ENCODE measurements at places on chromosomes 13 and 19.

GRCh38 chr13:53474878-53475277 is 446.3 kb downstream of the OLFM4 start:
- DNase-seq = no peak

DNA sequence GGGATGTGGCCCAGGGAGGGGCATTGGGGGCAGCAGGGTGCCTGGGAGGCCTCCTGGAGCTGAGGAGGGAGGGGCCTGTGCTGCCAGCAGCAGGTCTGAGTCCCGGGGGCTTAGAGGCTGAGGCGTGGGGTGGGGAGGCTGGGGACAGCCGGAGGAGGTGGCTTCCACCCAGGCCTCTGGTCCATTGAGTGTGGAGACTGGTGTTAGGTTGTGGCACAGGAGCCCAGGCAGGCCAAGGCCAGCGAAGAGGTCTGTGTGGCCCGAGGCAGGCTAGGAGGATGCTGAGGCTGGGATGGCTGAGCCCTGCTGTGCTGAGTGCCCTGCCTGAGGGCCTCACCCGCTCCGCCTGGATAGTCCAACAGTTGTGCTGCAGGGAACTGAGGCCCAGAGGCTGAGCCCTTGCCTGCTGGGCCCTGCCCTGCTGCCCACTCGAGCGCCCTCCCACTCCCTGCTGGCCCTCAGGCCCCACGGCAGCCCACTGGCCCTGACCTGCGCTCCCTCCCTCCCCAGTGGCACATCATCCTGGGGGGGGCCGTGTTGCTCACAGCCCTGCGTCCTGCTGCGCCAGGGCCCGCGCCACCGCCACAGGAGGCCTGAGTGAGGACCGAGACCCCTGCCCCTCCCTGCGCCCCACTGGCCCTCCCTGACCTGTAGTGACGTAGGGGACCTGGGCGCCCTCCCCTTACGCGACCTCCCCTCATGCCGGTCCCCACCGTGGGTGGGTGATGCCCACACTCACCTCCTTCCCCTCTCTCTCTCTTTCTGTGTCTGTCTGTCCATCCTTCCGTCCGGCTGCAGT is 4.9 kb upstream of the GARIN5A start:
- no peak for DNase-seq

DNA sequence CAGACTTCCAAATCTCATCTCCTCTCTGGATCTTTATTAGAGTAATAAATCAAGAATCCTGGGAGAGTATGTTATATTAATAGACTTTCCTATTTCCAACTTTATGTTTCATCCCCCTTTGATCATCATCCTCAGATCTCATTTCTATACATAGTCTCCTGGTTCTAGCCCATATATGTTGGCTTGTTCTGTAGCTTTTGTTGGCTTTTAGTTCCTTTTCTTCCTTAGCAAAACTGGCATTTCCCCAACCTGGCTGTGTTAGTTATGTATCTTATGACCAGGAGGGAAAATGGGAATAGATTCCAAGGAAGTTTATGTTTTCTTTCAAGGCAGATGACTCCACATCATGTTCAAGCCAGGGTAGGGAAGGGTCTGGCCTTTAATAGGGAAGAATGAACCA is 2464.5 kb downstream of the PCDH9 start:
- no peak for DNase-seq

DNA sequence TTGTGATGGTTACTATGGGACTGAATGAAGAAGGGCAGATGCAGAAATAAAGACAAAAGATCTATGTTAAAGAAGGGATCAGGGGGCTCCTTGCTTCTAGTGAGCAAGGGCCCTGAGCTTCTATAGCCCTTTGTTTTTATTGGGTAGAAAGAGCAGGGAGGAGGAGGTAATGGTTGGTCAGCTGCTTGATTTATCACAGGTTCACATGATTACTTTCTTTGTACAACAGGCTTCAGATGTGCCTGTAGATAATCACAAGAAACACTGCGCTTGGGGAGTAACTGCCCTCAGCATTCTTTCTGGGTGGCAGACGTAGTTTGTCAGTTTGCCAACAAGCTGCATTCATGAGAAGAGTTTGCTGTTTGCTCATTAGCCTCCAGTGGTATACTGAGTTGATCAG is 4.8 kb upstream of the ZNF439 start:
- no peak for DNase-seq

DNA sequence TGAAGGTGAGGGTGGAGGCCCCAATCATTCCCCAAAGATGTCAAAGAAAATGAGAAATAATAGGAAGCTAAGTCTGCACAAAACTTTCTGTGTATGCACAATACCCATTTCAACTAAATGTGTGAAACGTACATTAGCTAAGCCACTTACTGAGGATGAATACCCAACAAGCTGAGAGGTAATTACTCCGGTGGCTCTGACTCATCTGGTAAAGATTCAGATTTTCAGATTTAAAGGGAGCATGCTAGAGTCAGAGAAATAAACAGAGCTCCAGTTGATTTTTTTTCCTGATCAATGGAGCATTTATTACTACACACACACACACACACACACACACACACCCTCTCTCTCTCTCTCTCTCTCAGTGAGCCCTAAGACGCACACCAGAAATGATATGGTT is 194.8 kb upstream of the ARGLU1 start:
- no peak for DNase-seq

- DNase-seq = no peak
Observed at GRCh38 chr13:55199134-55199533, 1941.6 kb upstream of the PRR20A start.

- DNase-seq = no peak
Observed at GRCh38 chr13:27406178-27406939, 18.1 kb upstream of the GTF3A start.

DNA sequence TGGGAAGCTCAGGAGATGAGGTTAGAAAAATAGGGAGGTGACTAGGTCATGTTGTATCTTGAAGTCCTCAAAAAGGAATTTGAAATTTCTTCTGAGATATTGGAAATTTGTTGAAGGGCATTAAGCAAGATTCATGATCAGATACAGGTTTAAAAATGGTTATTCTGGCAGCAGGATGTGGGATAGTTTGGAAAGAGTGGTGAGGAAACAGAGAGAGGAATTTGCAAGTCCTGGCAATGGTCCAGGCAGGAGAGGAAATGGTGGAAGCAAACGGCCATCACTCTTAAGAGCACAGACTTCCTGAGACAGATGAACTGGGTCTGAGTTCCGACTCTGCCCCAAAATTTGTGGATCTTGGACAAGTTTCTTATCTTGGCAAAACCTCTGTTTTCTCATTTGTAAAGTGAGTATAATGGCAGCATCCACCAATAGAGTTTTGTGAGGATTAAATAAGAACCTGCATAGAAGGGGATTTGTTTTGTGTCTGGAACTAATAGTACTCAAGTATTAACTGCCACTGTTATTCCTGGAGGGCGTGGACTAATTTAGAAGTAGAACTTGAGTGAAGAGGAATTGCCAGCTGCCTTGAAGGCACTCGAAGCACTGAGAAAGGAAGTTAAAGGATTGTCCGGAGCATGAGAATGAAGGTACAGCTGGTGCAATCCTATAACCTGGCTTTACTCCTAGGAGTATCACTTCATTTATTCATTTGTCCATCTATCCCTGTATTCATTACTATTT is 99.6 kb downstream of the CCNA1 start:
- no peak for DNase-seq

DNA sequence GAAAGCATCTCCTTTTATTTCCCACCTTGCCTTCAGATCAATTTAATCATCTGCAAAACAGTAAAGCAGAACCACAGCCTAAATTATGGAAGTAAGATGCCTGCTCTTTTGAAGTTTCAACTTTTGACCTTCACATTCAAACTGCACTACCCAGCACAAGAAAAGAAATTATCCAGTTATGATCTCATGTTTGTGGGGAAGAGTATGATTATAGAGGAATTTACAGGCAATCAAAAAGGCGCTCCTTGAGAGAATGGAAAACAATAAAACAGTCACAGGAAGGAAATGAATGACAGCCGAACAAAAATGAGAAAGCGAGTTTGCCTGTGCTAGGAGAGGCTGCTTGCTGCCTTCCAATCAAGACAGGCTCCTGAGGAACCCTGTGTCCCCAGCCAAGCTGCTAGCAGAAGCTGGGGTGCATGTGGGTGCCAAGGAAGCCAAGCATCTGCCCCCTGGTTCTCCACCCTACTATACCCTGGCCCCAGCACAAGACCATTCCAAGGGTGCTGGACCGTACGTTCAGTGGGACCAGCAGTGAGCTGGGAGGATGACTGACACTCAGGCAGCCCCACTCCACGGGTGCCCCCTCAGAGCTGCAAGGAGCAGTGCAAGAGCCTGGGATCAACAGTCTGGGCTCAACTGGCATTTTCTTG is 47.8 kb downstream of the PEPD start:
- no peak for DNase-seq

- DNase-seq = no peak
Observed at GRCh38 chr13:52428295-52428694, 22.1 kb downstream of the VPS36 start.

- DNase-seq = no peak
Observed at GRCh38 chr19:15649526-15649925, 8.8 kb downstream of the CYP4F3 start.

- no peak for DNase-seq
Observed at GRCh38 chr19:7862413-7862951, 11.7 kb downstream of the PRR36 start.

DNA sequence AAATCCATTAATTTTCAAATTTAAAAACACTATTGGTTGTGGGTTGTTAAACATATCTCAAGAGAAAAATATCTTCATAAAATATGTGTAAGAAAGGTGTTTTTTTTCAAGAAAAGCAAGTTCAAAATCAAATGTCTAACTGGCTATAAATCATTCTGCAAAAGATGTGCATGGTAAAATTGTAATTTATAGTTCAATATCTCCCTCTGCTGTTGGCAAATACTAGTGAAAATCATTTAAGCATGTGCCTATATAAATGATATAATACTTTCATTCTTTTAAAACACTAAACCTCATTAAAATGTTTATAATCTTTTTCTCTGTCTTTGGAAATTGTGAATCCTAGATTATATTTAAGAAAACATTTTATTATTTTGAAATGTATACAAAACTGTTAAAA is 17.2 kb upstream of the SLITRK6 start:
- no peak for DNase-seq

DNA sequence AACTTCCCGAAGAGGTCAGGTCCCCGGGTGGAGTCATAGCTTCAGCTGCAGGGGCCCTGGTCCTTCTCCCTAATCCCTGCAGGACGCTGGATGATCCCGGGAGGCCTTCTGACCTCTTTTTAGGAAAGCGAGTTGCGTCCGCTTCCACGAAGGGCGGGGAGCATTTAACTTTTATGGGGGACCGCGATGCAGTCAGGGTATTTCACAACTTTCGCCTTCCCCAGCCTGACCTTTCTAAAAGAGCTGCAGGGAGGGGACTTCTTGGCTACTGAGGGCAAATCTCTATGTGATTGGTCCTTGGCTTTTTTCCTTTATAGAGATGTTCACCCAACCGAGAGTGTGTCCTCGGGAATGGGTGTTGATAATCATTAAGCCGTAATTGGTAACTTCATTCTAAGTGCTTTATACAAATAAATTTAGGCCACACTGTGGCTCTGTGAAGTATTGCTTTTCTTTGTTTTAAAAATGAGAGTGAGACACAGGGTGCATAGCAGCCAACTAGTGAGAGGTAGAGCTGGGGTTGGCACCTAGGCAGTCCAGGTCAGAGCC is 778 bp downstream of the ZNF230 start:
- DNase-seq = no peak

DNA sequence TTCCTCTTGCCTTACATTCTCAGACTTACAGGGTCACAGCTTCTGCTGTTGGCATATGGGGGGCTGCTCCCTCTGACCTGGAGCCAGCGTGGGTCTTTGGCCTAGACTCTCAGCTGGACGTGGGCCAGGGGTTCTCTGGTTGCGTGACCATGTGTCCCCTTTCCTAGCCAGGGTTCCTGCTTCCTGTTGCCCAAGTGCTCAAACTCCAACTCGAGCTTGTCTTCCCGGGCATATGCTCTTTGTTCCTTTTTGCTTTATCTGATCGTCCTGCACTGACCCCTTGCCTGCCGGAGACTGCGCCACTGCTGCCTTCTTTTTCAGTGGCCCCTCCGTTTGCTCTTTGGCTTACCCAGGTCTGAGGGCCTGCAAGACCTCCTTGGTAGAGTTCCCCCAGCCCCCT is 25.3 kb upstream of the GPR183 start:
- DNase-seq = no peak

DNA sequence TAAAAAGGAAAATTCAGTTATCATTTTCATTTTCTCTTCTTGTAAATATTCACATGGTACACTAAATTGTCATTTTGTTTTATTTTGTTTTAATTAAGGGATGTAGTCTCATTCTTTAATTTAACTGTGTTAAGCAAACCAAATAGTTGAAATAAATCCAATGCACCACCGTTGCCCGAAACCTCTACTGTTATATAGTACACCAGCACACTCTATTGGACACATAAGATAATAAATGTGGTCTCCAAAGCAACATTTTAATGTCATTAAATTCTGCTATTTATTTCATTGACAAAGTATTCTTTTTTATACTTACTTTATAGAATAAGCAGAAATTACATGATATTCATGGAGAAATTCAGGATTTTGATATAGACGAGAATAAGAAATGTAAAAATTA is 156.4 kb upstream of the FREM2 start:
- no peak for DNase-seq

DNA sequence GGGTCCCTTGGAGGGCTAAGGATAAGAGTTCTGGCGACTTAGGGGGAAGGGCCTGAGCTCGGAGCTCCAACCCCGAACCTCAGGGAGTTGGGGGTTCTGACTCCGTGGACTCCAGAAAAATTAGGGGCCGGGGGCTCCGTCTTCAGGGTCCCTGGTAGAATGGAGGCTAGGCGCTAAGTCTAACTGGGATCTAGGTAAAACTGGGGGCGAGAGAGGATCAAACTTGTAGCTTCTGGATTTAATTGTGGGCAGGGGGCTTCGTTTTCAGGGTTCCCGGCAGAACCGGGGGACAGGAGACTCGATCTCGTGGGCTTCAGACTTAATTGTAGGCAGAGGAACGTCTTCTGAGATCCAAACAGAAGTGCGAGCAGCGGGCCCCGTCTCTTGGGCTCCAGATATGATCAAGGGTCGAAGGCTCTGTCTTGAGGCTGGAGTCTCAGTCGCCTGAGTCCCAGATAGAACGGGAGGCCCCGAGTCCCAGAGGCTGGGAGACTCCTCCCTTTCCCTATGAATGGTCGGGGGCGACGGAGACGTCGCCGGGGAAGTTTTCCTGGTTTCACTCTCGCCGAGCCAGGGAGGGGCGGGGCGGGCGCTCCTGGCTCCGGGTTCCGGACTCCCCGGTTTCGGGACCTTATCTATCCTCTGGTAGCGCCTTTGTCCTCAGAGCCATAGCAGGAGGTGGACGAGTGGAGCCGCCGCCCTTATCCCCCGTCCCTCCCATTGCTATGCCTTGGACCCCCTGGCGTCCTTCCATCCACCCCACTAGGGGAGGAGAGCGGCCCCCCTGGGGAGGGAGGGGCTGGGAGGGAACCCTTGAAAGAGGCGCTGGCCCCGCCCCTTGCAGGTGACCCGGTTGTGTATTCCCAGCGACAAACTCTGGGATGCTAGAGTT is 1.3 kb downstream of the NECTIN2 start:
- peak; percentile 87 for DNase-seq
